Activated CD8-positive, alpha-beta memory T cell treated with anti-CD3 and anti-CD28 coated beads for 24 hours (primary cell): ENCODE measurements at places on chromosomes 4 and X.
A peak's percentile ranks its signal among the peaks of the same experiment; 100 is the strongest.

- no peak for DNase-seq
These were observed 77.3 kb downstream of the AFF2 start for GRCh38 chrX:148577741-148578140.

DNA sequence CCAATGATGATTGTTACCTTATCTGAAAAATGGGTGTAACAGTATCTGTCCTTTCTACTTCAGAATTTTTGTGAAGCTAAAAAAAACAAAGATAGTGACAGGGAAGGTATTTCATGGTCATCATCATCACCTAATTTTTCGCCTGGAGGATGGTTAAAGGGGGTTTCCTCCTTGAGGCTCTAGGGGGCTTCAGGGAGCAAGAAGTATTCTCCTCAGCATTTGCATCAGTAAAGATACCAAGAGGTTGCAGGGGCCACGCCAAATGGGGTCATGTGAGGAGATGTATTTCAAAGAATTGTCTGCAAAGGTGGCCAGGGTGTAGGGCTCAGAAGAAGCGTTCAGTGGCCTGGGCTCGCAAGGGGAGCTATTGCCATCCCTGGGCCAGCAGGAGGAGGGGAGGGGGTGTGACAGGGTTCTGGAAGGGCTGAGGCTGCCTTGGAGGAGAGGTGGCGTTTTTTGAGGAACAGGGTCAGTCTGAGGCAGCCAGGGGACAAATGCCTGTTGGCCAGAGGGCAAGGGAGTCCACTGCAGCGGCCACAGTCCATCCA lies 7.3 kb upstream of the NSG1 start:
- no peak for DNase-seq

GRCh38 chrX:49059201-49059600 lies 402 bp downstream of the CCDC120 start:
- DNase-seq: no peak

- DNase-seq: no peak
These were observed 447.5 kb upstream of the RASGEF1B start for GRCh38 chr4:81919223-81919622.

DNA sequence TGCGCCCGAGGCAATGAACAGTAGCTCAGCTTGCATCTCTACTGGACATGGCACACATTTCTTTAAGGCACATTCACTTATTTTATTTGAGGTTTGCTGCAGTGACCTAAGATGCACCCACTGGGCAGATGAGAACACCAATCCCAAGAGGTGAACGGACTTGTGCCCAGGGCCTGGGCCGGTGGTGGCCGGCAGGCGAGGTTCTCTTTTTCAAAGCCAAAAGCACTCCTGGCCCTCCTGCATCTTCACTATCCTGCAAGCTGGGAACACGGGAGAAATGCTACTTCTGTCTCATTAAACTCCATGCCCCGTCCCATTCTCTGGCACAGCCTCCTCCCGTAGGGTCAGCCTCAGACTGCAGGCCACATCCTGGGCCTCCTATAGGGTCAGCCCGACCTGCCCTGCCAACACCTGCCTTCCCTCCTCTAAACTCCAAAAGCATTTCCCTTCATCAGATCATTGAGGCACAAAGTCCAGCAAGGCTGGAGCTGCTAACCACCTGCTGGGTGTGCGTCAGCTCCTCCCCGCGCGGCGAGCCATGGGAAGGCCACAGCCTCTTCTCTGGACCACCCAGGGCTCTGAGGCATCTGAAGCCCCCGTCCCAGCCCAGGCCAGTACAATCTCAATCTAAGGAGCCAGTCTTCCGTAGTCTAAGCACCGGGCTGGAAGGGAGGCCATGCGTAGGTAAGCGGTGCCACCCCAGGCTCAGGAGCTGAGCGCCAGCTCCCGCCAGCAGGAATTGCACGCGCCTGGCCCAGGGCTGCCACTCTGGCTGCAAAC lies 166.1 kb downstream of the AFAP1 start:
- DNase-seq: no peak

- no peak for DNase-seq
These were observed 56.2 kb downstream of the VCX3B start for GRCh38 chrX:8520791-8521190.

- no peak for DNase-seq
These were observed 25.6 kb downstream of the KDM6A start for GRCh38 chrX:44898411-44899221.

GRCh38 chr4:27154706-27155105 lies 294.1 kb downstream of the STIM2 start:
- no peak for DNase-seq

DNA sequence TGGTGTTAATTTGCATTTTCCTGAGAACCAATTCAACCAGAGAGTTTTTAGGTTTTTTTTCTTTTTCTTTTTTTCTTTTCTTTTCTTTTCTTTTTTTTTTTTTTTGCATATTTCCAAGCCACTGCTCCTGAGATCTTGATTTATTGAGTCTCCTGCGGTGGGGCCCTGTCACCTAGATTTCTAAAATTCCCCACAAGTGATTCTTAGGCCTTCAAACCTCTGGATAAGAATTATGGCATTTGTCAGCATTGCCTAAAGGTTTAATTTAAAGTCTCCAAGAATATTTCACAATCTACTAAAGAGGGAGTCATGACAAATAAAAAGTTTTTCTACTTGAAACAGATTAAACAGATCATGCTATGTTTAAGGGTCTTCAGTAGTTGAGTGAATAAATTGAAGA lies 84.9 kb downstream of the GAB1 start:
- DNase-seq: no peak

DNA sequence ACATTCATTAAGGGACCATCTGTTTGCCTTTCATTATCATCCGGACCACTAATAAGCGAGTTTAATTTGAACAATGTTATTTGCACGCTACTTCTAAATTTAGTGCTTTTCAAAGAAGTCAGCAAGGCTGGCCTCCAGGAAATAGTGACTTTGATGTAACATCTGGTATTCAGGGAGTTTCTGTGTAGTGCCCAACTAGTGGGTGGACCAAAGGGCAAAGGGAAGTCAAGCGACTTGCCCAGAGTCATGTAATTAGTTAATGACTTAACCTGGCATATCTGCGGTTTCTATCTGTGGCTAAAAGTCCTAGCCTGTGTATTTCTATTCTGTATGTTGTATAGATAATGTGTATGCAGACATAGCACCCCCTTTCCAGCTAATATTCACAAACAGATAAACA lies 56.3 kb upstream of the LCORL start:
- DNase-seq: no peak

DNA sequence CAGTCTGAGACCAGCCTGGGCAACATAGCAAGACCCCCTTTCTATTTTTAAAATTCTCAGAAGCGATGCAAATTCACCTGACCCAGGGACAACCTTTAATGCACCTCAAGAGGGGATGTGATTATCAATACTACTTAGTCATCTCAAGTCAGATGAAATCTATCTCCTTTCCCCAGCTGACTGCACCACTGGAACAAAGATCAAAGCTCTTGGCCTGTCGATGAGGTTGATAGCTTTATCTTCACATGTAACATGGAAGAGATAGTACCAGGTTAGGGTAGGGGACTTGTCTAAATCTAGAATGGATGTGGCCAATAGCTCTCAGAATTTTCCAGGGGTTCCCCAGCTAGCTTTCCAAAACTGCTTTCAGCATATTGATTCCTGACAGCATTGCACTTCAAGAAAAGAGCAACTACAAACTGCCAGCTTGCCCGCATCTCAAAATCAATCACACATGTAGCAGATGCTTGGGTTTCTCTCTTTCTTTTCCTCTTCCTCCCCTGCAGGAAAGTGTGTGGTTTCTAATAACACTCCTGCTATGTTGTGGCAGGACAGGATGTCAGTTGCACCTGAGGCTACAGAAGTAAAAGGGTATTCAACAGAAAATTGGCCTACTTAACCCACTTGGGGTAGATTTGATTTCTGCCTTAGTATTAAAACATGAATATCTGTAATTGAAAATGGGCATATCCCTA lies 12.2 kb upstream of the TMEM164 start:
- DNase-seq: no peak

GRCh38 chr4:22477136-22477812 lies 38.6 kb downstream of the ADGRA3 start:
- DNase-seq: no peak

DNA sequence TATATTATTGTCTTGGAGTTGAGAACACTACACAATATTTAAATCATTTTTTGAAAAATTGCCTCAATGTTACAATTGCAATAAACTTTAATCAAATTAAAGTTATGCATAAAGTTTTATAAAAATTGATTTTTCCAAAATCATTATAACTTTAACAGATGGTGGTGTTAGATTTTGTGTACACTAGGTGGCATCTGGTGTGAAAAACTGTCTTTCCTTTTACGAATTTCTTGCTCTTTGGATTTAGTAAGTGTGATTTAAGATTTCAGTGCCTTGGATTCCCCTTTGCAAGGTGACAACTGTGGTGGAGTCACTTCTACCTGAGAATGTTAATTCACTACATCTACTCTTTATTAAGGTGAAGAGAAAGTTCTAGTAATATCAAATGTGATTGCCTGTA lies 91.6 kb downstream of the AREG start:
- DNase-seq: no peak

DNA sequence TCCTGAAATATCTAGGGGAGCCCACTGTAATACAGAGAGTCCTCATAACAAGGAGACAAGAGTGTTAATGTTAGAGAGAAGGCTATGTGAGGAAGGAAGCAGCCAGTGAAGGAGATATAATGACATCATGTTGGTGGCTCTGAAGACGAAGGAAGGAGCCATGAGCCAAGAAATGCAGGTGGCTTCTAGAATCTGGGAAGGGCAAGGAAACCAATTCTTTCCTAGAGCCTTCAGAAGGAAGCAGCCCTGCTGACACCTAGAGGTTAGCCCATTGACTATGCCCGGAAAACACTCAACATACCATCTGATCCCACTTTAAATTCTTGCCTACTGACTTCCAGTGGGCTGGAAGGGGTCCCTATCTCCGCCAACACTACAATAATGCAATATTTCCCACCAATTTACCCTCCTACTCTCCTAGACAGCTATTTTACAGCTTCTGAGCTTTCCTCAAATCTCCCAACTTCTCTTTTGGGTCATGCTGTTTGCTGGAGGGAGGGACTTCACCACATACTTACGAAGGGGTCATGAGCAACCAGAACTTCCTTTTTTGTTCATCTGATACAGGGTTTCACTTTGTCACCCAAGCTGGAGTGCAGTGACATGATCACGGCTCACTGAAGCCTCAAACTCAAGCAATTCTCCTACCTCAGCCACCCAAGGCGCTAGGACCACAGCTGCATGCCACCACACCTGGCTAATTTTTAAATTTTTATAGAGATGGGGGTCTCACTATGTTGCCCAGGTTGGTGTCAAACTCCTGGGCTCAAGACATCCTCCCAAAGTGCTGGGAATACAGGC lies 25.2 kb upstream of the G3BP2 start:
- no peak for DNase-seq

- DNase-seq: peak; percentile 32
These were observed 77.0 kb upstream of the MXD4 start for GRCh38 chr4:2338754-2339457.

- DNase-seq: no peak
These were observed 32.0 kb downstream of the SPIN3 start for GRCh38 chrX:56963377-56963776.

DNA sequence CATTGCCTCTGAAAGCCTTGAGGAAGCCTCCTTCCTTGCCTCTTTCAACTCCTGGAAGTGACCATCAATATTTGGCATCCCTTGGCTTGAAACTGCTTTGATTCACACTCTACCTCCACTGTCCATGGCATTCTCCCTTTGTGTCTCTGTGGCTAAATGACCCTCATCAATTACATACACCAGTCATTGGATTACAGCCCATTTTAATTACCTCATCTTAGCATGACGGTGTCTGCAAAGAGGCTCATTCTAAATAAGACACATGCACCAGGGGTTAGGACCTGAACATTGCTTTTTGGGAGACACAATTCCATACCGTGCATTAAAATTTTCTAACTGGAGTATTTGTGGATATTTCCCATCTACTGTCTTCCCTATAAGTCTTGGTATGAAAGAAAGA lies 60.7 kb upstream of the FAM9A start:
- no peak for DNase-seq

DNA sequence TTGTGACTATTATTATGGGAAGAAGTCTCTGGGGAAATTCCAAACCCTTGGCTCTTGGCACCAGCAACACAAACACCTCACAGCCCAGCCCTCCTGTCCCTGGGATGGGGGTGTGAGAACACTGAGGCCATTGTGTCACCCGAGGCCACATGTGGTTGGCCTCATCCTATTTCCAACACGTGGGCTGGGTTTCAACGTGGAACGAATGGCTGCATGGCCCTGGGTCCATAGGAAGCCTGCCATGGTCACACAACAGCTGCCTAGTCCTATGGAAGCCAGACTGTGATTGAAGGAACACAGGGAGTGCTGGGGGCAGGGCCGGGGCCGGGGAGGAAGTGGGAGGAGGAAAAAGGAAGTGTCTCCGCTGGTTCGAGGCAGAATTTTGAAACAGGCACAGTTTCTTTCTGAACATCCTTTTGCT lies 10.0 kb downstream of the CLCN4 start:
- DNase-seq: no peak

- no peak for DNase-seq
These were observed 9.4 kb downstream of the GPRIN3 start for GRCh38 chr4:89298155-89298554.

DNA sequence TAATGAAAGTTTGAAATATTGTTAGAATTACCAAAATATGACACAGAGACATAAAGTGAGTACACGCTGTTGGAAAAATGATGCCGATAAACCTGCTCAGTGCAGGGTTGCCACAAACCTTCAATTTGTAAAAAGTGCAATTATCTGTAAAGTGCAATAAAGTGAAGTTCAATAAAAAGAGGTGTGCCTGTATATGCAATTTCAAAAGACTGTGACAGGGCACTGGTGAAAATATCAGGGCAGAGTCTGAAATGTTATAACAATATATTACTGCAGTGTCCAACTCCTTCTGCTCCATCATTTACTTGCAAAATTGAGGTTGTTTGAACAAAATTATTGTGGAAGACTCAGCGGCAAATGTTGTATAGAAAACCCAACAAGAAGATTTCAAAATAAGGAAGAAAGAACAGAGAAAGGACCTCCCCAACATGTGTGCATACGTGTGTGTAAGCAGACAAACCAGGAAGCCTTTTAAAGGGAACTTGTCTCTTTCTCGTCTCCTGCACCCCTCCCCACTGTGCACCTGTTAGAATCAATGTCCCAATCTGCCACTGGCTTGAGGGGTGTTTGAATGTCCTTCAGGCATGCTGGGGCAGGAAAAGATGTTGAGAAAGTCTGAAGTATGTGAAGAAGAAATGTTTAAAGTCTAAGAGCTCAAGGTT lies 96.2 kb downstream of the MAOB start:
- DNase-seq: no peak

GRCh38 chr4:102521570-102521969 lies 20.4 kb downstream of the NFKB1 start:
- no peak for DNase-seq

- DNase-seq: no peak
These were observed 3.6 kb upstream of the MTM1 start for GRCh38 chrX:150564838-150565237.

GRCh38 chrX:150536455-150537116 lies 31.8 kb upstream of the MTM1 start:
- no peak for DNase-seq

DNA sequence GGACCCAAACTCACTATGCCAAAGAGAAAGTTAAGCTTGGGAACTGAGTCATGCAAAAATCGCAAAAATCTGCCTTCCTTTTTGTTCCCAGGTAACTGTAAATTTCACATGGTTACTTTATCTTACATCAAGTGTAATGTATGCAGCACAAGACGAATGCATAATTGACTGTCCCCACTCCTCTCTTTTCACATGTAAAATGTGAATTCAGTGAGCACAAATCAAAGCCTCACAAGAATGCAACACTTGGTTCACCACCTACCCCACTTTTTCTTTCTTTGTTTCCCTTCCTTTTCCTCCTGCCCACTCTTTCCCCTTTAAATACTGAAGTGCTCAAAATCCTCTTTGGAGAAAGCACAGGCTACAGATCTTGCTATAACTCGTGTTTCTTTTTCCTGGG lies 53.2 kb downstream of the MAGED4B start:
- DNase-seq: no peak
